ENCODE measurements at places on chromosomes 3 and 15.

- H3K27me3 ChIP-seq, result no peaks in the 10 kb centered on the region
- no peaks in the 10 kb centered on the region for H3K4me1 ChIP-seq
- no peak for DNase-seq
- H3K27ac ChIP-seq, result no peak overlapping the region
These were observed 28.2 kb upstream of the TRIM59 start for GRCh38 chr3:160477750-160478149.

DNA sequence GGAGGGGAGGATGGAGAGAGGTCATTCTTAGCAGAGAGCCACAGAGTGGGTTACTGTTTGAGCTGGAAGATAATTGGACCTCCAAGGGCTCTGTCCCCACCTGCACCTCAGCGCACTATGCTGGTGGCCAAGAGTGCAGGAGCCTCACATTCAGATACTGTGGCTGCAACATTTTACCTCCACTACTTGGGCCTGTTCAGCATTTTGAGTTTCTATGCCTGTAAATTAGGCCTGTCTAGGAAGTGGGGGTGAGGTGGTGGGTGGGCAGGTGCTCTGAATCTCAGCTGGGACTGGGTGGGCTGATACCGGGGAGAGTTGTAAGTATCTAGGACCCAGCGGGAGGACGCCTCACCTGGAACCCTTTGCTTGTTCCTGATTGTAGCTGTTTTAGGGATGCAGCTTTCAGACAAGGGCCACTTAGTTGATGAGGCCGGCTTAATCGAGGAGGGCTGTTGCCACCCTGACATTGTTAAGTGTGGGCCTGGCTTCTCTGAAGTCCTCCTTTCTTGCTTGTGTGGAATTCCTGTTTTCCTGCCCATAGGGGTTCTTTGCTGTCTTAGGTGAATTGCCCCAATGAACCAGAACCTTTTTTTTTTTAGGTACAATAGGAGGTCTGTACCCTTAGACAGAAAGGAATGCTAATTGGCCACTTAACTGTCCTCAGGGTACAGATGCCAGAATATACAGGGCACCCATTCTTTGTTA, 83.8 kb downstream of the SMAD3 start:
- no peak overlapping the region for H3K27ac ChIP-seq
- no peaks in the 10 kb centered on the region for H3K36me3 ChIP-seq
- no peak for DNase-seq
- no peak overlapping the region for H3K4me3 ChIP-seq
- peaks cover 60% of the 10 kb centered on the region for H3K4me1 ChIP-seq
- no peaks in the 10 kb centered on the region for H3K27me3 ChIP-seq

- H3K36me3 ChIP-seq, result no peaks in the 10 kb centered on the region
- no peaks in the 10 kb centered on the region for H3K27me3 ChIP-seq
- H3K4me1 ChIP-seq, result no peaks in the 10 kb centered on the region
- H3K4me3 ChIP-seq, result no peak overlapping the region
These were observed 8.0 kb upstream of the ITIH3 start for GRCh38 chr3:52786330-52787215.

GRCh38 chr3:123201223-123201556, 553 bp upstream of the SEC22A start:
- no peaks in the 10 kb centered on the region for H3K27me3 ChIP-seq
- peaks cover 15% of the 10 kb centered on the region for H3K4me1 ChIP-seq
- no peak for DNase-seq
- H3K27ac ChIP-seq, result peak overlapping the region; percentile 95
- peak overlapping the region; percentile 87 for H3K4me3 ChIP-seq
- H3K36me3 ChIP-seq, result no peaks in the 10 kb centered on the region
